ENCODE measurements at places on chromosomes 1 and 21. TPM values are rescaled to one million over a fixed set of nuclear protein-coding genes. Genes with fewer than 3 reads are reported as not detected.

SPATA45 gene
- not detected for total RNA-seq

GABRD gene
- not detected for total RNA-seq

AMIGO1 gene
- total RNA-seq, result 0.73 TPM

RNF223 gene
- total RNA-seq, result not detected

RABGGTB gene
- 93.0 TPM for total RNA-seq

JAM2 gene
- total RNA-seq, result 0.37 TPM

LRRC3 gene
- 1.2 TPM for total RNA-seq

IL10 gene
- total RNA-seq, result not detected

LIN28A gene
- not detected for total RNA-seq

CCDC185 gene
- not detected for total RNA-seq

TNFRSF18 gene
- not detected for total RNA-seq

HMGCS2 gene
- total RNA-seq, result not detected

PPFIA4 gene
- total RNA-seq, result 7.0 TPM

TFF3 gene
- 0.37 TPM for total RNA-seq

OVAAL gene
- not detected for total RNA-seq

OR14A2 gene
- total RNA-seq, result not detected

PTPN22 gene
- 0.37 TPM for total RNA-seq

AGT gene
- 0.73 TPM for total RNA-seq

TRIM17 gene
- not detected for total RNA-seq

PLA2G2D gene
- total RNA-seq, result not detected

SLC25A34 gene
- 0.39 TPM for total RNA-seq

OR14K1 gene
- total RNA-seq, result not detected

ZNF593OS gene
- total RNA-seq, result under 0.01 TPM

FLG2 gene
- not detected for total RNA-seq

BMP8A gene
- total RNA-seq, result not detected

ST7L gene
- total RNA-seq, result 23.3 TPM

FAM110D gene
- not detected for total RNA-seq

FMO1 gene
- total RNA-seq, result not detected

KISS1 gene
- not detected for total RNA-seq

Measured in subcutaneous preadipocyte (primary cell).